ENCODE measurements at places on chromosomes 4 and X.
A peak's percentile ranks its signal among the peaks of the same experiment; 100 is the strongest.

- no peak for DNase-seq
Observed at GRCh38 chr4:3784454-3785291, 18.5 kb downstream of the ADRA2C start.

DNA sequence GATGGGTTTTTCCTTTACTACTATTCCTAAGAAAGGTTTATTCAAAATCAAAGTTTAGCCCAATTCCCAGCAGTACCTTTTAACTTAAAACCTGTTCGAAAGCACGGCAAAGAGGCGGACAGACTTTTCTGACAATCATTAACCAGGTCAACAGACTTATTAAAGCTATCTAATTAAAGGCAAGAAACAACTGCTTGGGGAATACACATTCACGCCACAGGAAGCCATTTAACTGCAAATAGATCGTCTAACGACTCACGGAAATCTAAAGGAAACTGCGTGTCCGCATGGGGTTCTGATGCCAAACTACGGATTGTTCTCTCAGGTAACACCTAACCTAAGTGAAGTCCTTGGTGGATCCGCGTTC is 663 bp upstream of the USP53 start:
- no peak for DNase-seq

GRCh38 chrX:129781134-129781672 is 1.5 kb downstream of the SASH3 start:
- DNase-seq: peak; percentile 57

DNA sequence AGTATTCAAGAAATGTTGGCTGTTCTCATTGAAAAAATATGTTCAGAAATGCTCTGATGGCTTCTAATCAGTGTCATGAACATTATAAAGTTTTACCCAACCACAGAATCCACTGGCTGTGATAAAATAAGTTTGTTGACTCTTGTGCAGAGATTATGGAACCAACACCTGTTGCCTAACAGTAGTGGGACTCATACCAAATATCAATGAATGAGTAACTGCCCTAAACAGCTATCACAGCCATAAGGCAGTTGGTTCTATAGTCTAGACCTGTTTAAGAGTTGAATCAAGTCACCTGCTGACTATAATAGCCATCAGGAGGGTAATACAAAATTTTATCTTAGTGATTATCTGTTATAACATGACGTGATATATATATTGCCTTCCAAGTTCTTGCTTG is 168.3 kb downstream of the ATOH1 start:
- DNase-seq: no peak

DNA sequence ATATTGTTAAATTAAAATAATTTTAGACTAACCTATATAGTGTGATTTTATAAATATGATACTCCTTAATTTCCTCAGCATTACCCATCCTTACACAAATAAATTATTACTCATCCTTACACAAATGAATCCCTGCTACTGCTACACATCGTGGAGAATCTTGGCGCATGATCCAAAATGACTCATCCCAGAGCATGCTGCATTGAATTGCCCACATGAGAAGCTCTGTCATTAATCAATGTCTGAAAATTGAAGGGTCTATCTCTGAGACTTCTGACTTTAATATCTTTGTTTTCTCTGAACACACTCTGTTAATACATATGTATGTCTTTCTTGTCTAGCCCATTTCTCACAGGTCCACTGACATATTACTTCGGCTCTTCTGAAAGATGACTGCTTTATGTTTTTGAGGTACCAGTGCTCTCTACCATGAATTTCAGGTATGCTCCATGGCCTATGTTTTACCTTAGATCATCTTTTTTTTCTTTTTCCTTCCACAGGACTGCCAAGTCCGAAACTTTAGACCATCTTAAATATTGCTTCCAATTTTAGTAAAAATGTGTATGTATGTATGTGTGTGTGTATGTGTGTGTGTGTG is 15.7 kb upstream of the DUSP21 start:
- DNase-seq: no peak

DNA sequence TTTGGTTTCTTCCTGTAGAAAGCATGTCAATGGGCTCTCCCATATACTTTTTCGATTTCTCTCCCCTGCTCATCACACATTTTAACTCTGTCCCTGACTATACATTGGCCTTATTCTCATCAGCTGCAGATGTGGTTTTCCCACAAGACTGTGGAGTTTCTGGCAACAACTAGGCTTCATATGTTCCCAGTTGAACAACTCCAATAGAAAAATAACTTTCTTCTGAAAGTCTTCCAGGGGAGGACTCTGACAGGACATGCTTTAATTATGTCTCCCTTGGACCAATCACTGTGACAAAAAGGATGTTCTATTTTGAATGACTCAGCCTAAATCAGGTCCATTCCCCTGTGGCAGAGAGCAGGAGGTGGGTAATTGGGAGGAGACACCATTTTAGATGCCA is 28.1 kb downstream of the SPANXC start:
- no peak for DNase-seq

GRCh38 chr4:121696170-121696580 is 605 bp downstream of the ANXA5 start:
- peak; percentile 60 for DNase-seq

GRCh38 chrX:97995834-97996233 is 1112.1 kb downstream of the RPA4 start:
- no peak for DNase-seq

GRCh38 chrX:153900831-153901752 is 3.4 kb upstream of the AVPR2 start:
- peak; percentile 53 for DNase-seq

GRCh38 chr4:34289489-34289888 is 1954.8 kb downstream of the ARAP2 start:
- DNase-seq: no peak

DNA sequence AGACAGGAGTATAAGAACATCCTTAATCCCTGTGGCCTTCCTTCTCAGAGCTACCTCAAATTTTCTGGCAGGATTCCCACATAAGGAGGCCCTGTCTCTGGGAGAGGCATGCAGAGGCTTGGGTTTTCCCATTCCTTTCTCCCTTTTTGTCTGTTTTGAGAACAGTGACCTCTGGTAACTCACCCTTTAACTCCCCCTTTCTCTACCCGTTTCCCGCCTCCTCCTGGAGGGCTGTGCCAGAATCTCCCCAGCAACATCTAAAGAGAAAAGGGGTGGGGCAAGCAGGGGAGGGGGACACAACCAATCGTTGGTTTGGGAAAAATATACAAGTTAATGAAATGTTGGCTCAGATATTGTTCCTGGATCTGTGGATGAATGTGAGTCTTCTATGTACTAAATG is 303.7 kb upstream of the IRS4 start:
- no peak for DNase-seq

GRCh38 chr4:114252499-114252898 is 273.1 kb upstream of the ARSJ start:
- no peak for DNase-seq

GRCh38 chr4:137740141-137740540 is 207.8 kb upstream of the PCDH18 start:
- no peak for DNase-seq

DNA sequence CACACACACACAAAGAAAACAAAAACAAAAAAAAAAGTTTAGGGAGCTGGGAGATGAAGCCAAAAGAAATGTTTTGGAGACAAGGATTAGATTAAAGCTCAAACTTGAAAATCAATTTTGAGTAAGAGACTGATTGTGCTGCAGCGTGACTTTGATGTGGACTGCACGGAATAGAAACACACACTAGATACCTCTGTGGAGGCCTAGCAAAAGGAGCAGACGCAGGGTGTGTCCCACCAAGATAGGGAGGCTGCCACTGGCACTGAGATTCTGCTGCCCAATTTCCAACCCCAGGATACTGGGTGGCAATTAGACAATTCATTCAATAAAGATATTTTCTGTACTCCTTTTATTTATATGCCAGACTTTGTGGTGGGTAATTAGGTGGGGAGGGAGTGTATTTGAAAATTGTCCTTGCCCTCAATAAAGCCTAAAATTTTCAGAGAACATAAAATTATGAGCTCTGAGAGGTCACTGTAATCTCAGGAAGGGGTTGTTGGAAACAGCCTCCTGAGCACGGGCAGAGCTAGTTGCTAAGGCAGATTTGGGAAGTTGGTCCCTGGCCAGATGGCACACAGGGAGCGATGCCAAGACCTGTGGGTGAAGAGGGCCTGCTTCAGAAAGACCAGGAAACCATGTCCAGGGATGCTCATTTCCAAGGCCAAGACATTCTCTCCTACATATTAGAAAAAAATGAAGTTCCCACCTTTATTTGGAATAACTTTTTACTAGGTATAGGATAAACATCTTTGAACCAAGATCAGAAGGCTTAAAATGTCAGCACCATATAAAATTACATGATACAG is 1.9 kb upstream of the PPP3CA start:
- DNase-seq: no peak

DNA sequence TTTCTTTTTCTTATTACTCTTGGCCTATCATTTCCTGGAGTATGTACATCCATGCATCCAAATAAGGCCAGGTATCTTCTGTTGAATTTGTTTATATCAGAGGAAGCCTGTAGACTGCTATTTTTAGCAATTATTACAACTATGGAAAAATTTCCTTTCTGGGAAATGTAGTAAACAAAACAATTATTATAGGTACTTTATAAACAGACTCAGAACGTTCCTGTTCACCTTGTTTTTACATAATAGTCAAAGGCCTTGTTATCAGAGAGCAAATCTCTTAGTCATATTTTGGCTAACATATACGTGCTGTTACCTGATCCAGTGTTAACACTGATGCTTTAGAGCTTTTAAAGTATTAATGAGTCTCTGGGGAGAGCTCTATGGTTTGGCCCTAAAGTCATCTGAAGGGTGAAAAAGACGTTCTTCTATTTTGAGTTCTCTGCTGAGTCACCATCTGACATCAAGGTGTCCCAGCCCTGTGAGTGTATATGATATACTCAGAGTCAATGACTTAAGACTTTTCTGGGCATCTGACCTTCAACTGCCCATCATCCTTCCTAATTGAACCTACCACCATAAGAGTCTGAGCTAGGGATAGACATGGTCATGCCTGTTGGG is 7.3 kb downstream of the SPARCL1 start:
- DNase-seq: no peak

DNA sequence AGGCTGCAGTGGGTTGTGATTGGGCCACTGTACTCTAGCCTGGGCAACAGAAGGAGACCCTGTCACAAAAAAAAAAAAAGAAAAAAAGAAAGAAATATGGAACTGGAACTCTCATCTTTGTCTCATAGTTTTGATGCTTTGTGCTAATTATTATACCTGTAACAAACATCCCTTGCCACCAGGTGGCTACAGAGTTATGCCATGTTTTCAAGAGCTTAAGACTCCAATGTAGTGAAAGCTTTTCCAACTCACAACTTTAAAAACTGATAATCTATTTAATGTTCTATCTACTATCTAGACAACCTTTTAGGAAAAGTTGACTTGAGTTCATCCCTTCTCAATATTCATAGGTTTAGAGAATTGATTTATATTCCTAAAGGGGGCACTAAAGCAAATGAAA is 42.4 kb downstream of the HTR2C start:
- no peak for DNase-seq

GRCh38 chrX:13651150-13651549 is 1.8 kb upstream of the TCEANC start:
- DNase-seq: no peak

GRCh38 chr4:20086799-20087521 is 164.7 kb upstream of the SLIT2 start:
- no peak for DNase-seq

DNA sequence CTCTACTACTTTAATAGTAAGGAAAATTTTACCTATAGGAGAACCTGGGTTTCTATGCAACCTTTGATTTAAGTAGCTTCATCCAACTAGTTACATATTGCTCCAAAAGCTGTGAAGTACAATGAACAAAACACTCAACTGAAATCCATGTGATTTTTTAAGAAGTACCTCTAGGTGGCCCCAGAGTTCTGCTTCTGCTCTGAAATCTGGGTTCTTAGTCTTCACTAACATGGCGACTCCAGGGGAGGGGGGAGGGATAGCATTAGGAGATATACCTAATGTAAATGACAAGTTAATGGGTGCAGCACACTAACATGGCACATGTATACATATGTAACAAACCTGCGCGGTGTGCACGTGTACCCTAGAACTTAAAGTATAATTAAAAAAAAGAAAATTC is 73.4 kb upstream of the MAGEB2 start:
- no peak for DNase-seq

- no peak for DNase-seq
Observed at GRCh38 chr4:185470501-185471195, 885 bp downstream of the CCDC110 start.
